ENCODE measurements at places on chromosomes 7 and 10.

DNA sequence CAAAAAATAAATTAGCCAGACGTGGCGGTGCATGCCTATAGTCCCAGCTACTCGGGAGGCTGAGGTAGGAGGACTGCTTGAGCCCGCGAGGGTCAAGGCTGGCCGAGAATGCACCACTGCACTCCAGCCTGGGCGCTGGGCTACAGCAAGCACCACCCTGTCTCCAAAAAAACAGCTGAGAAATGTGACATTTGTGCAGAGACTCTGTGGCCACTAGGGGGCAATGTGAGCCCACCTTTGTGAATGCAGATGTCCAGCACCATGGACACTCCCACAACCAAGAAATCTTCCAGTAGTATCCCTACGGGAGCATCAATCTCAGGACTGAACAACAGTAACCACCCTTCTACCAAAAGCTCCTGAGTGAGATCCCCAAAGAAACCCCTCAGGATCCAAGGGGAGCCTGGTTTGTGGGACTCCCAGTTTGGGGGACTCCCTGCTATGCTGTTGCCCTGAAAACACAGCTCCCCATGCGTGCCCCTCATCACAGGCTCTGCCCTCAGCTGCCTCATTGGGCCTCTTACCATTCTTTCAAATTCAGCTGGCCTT, 6.2 kb upstream of the AHCYL2 start:
- DNase-seq = peak; percentile 86

GRCh38 chr10:37566332-37566731, 291.1 kb downstream of the ZNF248 start:
- no peak for DNase-seq

GRCh38 chr7:114426824-114427223, 12.2 kb downstream of the FOXP2 start:
- DNase-seq = no peak

- DNase-seq = no peak
These were observed 54.7 kb upstream of the VWC2 start for GRCh38 chr7:49718760-49719159.

- no peak for DNase-seq
These were observed 97.5 kb upstream of the PHYHIPL start for GRCh38 chr10:59078978-59079377.

Measured in neural crest cell (in vitro differentiated cells).